Activated T-helper 9 cell treated with anti-CD3 and anti-CD28 coated beads, Interleukin-2, amount 50 U/mL, for 16 hours (primary cell): ENCODE measurements at places on chromosomes 2 and 18.
A peak's percentile ranks its signal among the peaks of the same experiment; 100 is the strongest.

- DNase-seq, result peak; percentile 24
Observed at GRCh38 chr18:13455960-13456481, 237.5 kb downstream of the LDLRAD4 start.

DNA sequence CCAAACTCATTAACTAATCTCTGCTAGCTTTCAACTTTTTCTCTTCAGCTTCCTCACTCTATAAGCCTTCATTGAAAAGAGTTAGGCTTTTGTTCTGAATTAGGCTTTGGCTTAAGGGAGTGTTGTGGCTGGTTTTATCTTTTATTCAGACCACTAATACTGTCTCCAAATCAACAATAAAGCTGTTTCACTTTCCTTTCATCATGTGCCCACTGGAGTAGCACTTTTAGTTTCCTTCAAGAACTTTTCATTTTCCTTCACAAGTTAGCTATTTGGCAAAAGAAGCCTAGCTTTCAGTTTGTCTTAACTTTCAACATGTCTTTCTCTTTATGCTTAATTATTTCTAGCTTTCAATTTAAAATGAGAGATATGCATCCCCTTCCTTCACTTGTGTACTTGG lies 271.7 kb upstream of the FSIP2 start:
- no peak for DNase-seq

DNA sequence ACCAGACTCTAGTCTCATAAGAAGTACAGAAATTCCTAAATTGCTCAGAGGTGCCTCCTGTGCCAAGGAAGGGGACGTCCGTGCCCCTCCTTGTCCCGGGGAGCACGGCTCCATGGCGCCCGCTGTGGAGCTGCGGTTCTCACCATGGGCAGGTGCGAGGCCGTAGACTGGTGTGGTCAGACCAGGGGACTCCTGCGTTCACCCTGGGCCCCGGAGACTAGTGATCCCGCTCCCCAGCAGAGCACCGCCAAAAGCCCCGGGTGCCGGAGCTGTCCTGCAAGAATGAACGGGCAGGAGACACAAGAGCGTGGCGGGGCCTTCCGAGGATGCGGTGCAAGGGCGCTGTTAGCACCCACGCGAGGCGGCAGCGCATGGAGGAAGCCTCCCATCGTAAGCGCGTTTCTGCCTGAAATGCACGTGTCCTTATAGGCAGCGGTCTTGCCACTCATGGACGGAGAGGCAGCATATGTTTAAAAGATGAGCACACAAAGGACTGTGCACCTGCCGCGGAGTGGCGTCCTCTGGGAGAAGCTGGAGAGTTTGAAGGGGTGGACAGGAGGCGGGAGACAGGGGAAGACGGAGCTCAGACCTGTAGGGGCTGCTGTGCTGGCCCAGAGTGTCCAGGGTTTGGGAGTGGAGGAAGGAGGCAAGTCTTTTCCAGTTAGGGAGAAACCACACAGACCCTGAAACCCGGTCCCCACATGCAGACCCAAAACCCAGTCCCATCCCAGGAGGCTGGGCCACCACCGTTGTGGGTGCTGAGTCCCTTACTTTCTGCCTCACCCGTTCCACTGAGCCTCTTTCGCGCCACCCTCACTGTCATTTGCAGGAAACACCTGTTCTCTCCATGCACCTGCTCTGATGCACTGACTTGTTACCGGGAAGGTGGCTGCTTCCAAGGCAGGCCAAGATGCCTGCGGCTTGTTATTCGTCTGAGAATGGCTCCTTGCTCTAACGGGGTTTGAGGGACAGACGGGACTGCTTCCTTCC lies 7.5 kb upstream of the KCNG2 start:
- no peak for DNase-seq

GRCh38 chr2:233807966-233808935 lies 30.1 kb downstream of the MROH2A start:
- DNase-seq, result no peak
